Right forelimb (tissue), 1 donor: ENCODE measurements at places on chromosomes 1 and 21.
A peak's percentile ranks its signal among the peaks of the same experiment; 100 is the strongest.

GRCh38 chr1:221035662-221036153 lies 156.5 kb downstream of the HLX start:
- no peak for DNase-seq

DNA sequence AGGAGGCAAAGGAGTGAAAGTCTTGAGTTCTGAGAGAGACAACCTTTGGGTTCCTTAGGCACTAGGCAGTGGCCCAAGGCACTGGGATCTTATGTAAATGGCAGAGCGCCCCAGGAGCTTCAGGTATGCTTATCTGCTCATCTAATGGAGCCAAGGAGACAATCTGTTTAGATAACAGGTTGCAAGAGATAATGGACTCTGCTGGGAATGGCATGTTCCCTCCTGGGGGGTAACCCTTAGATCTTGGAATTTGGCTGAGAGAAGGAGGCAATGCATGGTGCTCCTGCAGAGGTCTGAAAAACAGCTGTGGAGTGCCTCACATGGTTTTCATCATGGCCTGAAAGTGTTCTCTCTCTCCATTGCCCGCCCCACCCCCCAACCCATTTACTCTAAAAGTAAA lies 44.1 kb upstream of the WLS start:
- no peak for DNase-seq

- DNase-seq, result no peak
Observed at GRCh38 chr1:99229122-99229521, 35.2 kb upstream of the PLPPR4 start.

- DNase-seq, result no peak
Observed at GRCh38 chr1:88847643-88848042, 43.7 kb downstream of the GTF2B start.

- DNase-seq, result no peak
Observed at GRCh38 chr1:192516776-192517297, 58.7 kb upstream of the RGS1 start.

- peak; percentile 66 for DNase-seq
Observed at GRCh38 chr1:23524716-23525401, 6.2 kb downstream of the E2F2 start.
